NCI-H2081 (cell line): ENCODE measurements at places on chromosomes 1 and 21.

GRCh38 chr1:177227978-177228692 is 57.4 kb downstream of the BRINP2 start:
- no peak for DNase-seq

- DNase-seq, result no peak
Measured at GRCh38 chr21:27570306-27570868, 603.5 kb upstream of the ADAMTS5 start.

DNA sequence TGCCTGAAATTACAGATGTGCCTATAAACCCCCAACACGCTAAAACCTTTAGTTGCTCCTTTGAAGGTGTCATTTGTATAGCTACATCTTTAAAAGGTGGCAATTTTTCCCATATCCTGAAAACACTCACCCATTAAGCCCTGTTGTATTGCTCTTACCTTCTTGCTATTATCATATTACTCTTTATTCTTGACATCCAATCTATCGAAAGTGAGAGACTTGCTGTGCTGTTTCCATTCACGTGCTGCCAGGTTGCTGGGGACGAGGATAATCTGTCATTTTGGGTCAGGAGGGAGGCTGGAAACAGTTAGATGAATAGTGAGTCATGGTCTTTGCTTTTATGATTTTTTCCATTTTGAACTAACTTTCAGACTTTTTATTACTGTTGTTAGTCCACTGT is 213.0 kb upstream of the PRMT6 start:
- no peak for DNase-seq

DNA sequence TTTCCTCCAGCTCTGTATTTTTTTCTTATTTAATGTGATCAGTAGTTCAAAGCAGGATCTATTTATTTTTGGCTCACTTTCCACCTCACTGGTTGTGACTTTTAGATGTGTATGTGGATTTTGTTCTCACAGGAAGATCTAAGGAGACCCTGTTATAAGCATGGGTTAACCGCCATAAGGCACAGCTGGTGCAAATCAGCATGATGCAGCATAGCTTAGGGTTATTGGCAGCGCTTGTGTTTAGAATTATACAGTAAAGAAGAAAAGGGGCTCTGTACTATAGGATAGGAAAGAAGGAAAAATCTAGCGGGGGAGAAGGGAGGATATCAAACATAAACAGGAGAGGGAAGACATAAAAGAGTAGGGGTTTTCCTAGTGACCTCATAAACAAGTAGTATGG is 26.9 kb upstream of the RGL1 start:
- DNase-seq, result no peak

DNA sequence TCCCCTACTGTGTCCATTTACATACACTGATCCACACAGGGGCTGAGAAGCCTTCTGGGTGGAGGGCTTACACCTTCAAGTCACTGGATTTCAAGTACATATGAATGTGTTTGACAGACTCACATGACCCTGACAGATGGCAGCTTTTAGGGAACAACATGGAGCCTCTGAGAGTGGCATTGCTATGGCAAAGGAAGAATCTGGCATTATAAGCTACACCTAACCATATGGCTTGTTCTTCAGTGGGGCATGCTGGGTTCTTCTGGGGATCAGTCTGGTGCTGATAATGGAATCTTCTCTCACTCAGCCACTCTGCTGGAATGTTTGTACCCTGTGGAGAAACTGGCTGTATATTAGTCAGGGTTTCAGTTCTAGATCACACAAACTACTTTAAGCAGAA is 68.5 kb upstream of the PDE4B start:
- no peak for DNase-seq

DNA sequence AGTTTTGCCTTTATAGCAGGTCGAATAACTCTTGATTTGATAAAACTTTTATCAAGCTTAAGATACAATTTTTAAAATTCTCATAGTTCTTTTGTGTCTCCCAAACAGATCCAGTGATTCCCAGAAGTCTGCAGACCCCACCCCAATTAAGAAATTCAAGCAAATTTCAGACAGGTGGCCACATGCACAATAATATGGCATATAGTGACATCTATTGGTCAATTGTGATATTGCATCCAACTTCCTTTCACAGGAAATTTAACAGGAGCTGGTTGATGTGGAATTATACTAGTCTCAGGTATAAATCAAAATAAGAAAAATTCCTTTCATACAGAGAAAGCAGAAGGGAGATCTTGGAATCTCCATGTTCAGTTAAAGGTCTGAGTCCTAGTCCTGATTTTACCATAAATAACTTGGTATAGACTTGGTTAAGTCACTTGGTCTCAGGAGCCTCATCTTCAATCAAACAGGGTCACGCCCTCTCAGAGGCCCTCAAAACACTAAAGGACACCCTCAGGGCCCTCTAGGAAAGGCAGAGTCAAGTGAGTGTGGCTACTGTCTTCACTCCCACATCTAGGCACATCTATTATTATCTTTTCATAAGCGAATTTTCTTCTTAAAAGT is 24.1 kb downstream of the PIGM start:
- DNase-seq, result peak; percentile 52

DNA sequence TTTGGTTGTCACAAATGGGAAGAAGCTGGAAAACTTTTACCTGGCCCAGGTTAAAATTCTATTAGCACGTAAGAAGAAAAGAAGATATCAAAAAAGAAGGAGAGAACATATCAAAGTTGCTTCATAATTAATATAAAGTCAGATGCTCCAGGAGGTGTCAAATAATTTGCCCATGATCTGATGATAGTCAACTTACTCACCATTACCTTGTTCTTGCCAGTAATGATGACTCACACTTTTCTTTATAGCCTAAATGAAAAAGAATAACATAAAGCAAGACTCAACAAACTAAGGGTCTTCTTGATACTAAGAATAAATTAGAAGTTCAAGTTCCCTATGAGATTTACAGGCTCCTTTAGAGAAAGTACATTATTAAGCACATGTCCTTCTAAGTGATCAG is 580.4 kb downstream of the TTLL7 start:
- no peak for DNase-seq

DNA sequence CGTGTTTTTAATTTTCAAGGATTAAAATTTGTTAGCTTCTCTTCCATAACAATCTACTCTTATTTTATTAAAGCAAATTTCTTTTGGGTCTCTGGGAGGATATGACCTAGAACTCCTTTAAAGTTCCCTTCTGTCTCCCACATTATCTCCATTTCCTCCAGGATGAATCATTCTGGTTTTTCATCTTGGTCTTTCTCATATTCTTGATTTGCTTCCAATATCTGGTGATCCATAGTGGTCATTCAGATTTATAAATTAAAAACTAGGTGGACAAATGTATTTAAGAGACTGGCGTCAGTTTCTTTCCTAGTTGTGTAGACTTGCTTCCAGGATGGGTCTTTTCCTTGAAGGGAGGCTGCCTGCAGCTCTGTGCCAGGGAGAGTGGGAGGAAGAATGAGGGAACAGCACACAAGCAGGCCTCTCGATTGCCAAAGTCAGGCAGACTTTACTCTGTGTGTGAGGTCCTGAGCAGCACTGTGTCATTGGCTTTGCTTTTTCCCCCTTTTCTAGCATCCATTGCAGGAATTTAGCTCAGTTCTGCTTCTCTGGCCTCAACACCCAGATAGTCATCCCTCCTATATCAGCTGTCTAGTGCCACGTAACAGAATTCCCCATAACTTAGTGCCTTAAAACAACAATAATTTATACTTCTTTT is 48.1 kb upstream of the FOXO6 start:
- DNase-seq, result no peak

DNA sequence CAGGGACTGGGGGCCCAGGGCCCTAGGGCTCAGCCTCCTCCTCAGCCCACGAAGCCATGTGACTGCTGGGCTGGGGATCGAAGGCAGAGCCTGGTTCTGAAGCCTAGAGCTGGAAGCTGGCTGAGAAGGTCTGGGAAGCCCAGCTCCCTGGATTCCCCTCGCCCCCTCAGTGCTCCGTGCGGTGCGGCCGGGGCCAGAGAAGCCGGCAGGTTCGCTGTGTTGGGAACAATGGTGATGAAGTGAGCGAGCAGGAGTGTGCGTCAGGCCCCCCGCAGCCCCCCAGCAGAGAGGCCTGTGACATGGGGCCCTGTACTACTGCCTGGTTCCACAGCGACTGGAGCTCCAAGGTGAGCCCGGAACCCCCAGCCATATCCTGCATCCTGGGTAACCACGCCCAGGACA is 9.1 kb downstream of the ADAMTSL4 start:
- DNase-seq, result no peak

DNA sequence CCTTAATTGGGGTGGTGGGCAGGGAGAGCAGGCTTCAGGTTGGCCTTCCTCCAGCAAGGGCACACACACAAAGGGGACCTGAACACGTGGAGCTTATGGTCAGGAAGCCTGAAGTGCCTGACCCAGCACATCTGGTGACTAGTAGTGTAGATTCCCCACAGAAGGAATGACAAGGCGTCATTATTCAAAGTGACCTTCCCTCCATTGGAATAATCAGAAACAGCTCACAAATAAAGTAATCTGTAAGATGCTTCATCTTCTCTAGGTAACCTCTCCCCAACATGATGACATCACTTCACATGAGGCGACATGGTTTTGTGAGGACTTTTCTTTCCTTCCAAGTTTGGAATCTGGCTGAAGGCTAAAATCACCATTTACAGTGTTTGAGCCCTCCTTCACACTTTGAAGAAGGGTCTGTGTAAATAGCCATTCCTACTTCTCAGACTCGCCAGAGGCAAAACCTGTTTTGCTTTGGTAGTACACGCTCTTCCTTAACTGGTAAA is 32.8 kb upstream of the ERG start:
- DNase-seq, result no peak

GRCh38 chr1:248805876-248806275 is 19.8 kb downstream of the SH3BP5L start:
- no peak for DNase-seq

DNA sequence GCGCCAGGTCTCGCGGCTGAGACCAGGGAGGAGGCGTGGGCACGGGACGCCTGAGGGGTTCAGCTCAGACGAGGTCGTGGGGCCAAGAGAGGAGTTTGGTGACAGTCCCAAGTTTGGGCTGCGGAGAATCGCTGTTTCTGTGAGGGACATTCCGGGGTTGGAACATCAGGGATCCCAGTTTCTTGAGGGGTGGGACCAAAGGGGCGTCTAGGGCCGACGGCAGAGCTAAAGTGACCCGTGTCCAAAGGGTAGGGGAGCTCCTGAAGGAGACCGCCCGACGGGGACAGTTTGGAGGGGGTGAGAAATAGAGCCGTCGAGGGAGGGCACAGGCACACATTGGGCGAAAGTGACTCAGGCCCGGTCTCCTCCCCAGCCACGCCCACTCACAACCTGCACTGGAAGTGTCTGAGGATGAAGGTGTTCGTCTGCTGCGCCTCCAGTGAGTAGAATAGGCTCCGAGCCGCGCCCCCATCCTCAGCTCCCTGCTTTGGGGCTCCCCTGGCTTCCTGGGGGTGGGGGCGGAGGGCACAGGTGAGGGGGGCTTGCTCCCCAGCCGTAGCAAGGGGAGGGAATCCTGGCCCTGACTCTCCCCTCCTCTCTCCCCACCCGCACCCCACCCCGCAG is 7.0 kb downstream of the EFNA3 start:
- DNase-seq, result no peak

DNA sequence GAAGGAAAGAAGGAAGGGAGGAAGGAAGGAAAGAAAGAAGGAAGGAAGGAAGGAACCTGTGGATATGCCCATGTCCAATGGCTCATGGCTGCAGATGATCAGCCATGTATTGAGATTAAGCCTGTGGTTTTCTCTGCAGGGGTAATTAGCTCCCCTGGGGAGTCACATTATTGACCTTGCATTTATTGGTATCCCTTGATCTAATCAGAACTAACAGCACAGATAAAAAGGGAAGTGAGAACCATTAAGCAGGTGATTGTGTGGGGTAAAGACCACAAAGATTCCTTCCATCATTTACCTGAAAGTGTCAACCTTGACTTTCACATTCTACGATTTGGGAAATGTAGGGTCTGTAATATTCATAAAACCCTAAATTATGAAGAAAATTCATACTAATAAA is 390.7 kb downstream of the BRINP2 start:
- DNase-seq, result no peak

DNA sequence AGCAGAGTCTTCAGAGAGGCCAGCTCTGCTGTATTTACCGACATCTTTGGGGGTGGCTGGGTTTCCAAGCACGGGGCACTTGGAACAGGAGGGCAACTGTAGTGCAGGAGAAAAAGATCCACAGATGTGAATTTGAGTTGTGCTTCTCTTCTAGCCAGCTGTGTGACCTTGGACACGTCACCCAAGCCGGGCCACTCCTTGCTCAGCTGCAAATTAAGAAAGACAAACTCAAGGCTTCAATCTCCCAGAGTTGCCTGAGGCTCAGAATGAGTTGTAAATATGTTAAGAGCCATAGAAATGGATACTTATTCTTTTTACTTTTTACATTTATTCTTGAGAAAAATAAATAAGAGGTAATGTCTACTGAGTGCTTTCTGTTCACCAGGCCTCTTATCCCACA is 24.3 kb downstream of the GRIK3 start:
- DNase-seq, result no peak

DNA sequence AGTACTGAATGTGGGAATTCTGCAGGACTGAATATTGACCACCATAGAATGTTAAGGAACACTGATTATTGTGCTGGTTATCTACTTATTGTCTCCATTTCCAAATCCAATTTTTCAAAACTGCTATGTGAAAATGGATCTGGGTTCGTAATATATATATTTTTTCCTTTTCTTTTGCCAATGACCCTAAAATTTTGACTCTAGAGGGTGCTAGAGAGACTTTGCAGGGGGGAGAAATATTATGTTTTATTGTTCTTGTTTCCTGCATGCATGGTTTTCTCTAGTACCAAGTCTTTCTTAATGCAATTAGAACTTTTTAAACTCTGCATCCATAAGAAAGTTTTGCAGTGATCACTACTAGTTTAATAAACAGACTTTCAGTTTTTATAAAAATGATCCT is 1256.9 kb downstream of the BRINP3 start:
- peak; percentile 2 for DNase-seq

DNA sequence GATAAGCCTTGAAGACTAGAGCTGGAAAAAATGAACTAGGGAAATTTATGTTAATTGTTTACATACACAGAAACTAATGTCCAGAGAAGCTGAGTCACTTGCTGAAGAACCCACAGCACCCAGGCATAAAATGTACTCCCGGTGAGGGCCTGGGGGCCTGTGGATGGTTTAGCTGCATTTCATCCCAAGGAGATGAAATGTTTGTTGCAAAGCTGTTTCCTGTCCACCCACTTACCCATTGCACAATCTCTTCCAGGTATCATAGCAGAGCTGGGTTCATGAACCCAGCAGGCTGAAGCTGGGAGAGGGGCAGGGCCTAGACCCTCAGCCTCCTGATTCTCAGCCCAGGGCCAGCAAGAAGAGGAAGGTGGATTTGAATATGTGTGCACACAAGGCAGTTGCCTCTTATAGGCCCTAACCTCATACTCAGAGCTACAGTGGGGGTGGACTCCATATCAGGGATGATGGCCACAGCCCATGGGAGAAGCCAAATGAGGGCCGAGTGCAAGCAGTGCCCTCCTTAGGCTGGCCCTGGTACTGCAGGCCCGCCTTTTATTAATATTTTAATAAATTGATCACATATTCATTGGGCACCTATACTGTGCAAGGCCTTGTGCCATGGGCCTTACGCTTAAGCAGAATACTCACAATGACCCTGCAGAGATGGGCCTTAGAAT is 110.8 kb downstream of the LACTBL1 start:
- no peak for DNase-seq
